Renal cortical epithelial cell (primary cell): ENCODE measurements at places on chromosomes 3 and 15. TPM values are rescaled to one million over a fixed set of nuclear protein-coding genes. Genes with fewer than 3 reads are reported as not detected.
A peak's percentile ranks its signal among the peaks of the same experiment; 100 is the strongest.

Gene PRSS50
- total RNA-seq = 0.17 TPM in 1 of 2 replicates, not detected in the other

Gene ISG20
- total RNA-seq = 2.1 and 9.4 TPM in 2 replicates

DNA sequence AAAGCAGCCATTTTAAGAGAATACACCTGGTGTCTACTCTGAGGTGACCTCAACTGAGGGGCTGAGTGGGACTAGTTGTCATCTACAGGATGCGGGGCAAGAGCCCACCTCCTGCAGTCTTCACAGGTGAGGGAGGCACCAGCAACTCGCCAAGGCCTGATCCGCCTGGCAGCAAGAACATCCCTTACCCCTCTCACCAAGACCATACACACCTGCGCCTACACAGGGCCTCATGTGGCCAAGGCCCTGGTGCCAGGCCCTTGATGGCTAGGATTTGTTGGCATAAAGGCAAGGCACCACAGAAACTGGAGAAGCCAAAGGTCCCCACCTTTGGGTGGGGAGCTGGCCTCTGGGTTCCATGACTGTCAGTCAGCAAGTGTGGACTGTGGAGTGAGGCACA lies 18.4 kb downstream of the ELP6 start:
- no peak for DNase-seq

- peak; percentile 9 for DNase-seq
Measured at GRCh38 chr3:66561367-66561766, 60.5 kb upstream of the LRIG1 start.

GRCh38 chr15:57607570-57608000 lies 15.9 kb downstream of the MYZAP start:
- peak; percentile 94 for DNase-seq

- DNase-seq = no peak
Measured at GRCh38 chr3:9595877-9596276, 42.3 kb upstream of the LHFPL4 start.

DNA sequence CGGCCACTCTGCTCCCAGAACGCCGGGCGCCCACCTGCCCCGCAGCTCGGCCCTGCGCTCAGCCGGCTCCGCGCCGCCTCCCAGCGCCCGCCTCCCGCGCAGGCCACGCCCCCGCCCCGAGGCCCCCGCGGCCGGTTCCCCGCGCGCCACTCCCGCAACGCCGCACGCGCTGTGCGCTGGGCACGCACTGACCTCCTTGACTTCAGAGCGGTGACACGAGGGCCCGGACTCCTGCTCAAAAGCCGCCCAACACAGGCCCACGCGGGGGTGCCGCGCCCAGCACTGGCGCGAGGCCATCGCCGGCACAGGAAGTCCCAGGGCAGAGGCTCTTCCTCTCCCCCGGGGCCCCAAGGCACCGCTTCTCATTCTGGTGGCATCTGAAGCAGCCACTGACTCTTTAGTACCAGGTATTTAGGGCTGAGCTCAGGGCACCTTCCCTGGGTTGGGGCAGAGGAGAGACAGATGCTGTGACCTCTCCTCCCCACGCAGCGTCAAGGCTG lies 12.4 kb downstream of the TNK2 start:
- no peak for DNase-seq

Gene RARRES1
- total RNA-seq = 7.8 and 27.5 TPM in 2 replicates

DNA sequence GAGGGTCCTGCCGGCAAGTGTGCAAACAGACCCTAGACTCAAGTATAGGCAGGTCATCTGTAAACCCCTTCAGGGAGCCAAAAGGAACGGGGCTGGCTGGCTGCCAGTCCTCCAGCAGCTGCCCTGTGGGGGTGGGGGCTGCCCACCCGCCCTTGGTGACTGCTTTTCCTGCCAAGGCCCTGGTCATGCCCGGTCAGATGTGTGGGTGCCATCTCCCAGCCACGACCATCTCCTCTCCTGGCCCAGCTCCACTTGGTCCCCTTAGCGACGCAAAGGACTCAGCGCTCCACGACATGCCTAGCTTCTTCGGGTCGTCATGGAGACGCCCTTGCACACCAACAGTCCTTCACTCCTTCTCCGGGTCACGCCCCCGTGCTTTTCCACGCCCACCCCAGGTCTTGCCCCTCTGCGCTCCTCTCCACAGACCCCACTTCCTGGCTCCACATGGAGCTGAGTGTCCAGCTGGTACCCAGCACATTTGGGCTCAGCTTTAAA lies 2.4 kb downstream of the MUC4 start:
- no peak for DNase-seq

- DNase-seq = no peak
Measured at GRCh38 chr3:71903936-71904335, 119.0 kb upstream of the PROK2 start.

GRCh38 chr3:178350763-178351162 lies 185.5 kb upstream of the KCNMB2 start:
- DNase-seq = peak; percentile 13

- DNase-seq = peak; percentile 34
Measured at GRCh38 chr15:43903864-43904290, 77.1 kb downstream of the WDR76 start.

Gene ITGB5
- total RNA-seq = 142 and 304 TPM in 2 replicates

Gene ACKR4
- total RNA-seq = 0.85 and 0.87 TPM in 2 replicates

DNA sequence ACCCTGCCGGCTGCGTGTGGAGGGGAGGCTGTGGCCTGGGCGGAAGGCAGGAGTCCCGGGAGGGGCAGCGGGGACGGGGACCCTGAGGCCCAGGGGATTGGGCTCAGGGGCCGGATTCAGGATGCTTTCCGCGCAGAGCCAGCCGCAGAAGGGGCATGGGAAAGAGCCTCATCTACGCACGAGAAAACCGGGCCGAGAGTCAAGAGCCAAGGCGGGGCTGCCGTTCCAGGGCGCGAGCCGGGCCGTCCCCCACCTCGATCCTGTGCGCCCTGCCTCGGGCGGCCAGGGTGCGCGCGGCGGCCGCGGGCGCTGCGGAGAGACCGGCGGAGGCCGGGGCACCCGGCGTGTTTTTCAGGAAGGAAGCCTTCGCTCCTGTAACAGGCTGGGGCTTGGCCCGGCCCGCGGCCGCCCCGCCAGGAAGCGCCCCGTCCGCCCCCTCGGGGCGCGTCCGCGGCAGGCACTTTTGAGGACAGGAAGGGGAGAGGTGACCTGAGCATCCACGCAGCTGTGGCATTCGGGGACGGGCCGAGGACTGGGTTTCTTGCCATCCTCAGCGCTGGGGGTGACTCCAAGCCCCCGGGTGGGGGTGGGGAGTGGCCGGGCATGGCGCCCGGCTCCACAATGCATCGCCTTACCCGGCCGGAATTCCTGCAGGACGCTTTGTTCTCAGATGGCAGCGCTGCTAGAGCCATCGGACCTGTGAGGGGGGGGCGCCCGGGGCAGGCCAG lies 62.3 kb upstream of the GATA2 start:
- DNase-seq = no peak

- peak; percentile 46 for DNase-seq
Measured at GRCh38 chr3:188854772-188855149, 317.0 kb upstream of the TPRG1 start.

- DNase-seq = peak; percentile 100
Measured at GRCh38 chr3:52670621-52671521, 14.8 kb downstream of the PBRM1 start.

DNA sequence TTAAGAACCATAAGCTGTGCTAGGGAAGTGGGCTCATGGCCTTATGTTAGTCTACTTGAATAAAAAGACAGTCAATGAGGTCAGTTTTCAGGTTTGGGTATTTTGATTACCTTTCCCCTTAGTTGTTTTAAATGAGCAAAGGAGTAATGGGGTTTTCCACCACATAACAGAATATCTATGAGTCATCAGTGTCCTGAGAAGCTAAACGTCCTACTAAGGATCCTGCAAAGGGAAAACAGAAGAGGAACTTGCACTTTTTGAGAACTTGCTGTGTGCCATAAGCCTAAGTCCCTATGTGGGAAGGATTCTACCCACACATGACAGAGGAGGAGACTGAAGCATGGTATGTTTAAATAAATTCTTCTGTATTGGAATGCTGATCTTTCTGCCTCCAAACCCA lies 292.8 kb upstream of the TMC3 start:
- DNase-seq = no peak

- DNase-seq = no peak
Measured at GRCh38 chr3:192057261-192057660, 596.3 kb downstream of the PYDC2 start.

- DNase-seq = no peak
Measured at GRCh38 chr3:124463234-124463633, 267.0 kb upstream of the UMPS start.

Gene TGM4
- total RNA-seq = 0.30 and 0.35 TPM in 2 replicates

Gene LTF
- 1.7 and 299 TPM in 2 replicates for total RNA-seq

DNA sequence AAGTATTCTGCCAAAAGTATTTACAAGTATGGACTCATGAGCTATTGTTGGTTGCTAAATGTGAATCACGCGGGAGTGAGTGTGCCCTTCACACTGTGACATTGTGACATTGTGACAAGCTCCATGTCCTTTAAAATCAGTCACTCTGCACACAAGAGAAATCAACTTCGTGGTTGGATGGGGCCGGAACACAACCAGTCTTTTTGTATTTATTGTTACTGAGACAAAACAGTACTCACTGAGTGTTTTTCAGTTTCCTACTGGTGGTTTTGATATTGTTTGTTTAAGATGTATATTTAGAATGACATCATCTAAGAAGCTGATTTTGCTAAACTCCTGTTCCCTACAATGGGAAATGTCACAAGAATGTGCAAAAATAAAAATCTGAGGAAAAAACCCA lies 30.3 kb downstream of the SYNM start:
- no peak for DNase-seq

- peak; percentile 25 for DNase-seq
Measured at GRCh38 chr3:72818092-72818773, 30.0 kb downstream of the SHQ1 start.

Gene RTP3
- total RNA-seq = not detected in 2 replicates

DNA sequence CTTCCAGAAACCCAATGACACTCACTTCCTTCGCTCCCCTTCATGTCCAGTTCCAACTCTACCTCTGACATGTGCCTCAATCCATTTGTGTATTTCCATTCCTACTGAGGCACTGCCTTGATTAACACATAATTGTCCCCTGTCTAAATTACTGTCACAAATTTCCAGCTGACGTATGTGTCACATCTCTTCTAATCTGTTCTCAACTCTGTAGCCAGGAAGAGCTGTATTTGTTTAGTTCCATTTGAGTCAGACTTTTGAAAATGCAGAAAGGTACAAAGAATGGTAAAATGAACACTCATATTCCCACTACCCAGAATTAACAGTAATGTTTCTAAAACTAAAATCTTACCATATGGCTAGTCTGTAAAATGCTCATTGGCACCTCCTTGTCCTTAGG lies 299.0 kb upstream of the GADL1 start:
- no peak for DNase-seq

- no peak for DNase-seq
Measured at GRCh38 chr3:64067506-64068346, 44.4 kb upstream of the PSMD6 start.

Gene SLC24A5
- not detected in 2 replicates for total RNA-seq

DNA sequence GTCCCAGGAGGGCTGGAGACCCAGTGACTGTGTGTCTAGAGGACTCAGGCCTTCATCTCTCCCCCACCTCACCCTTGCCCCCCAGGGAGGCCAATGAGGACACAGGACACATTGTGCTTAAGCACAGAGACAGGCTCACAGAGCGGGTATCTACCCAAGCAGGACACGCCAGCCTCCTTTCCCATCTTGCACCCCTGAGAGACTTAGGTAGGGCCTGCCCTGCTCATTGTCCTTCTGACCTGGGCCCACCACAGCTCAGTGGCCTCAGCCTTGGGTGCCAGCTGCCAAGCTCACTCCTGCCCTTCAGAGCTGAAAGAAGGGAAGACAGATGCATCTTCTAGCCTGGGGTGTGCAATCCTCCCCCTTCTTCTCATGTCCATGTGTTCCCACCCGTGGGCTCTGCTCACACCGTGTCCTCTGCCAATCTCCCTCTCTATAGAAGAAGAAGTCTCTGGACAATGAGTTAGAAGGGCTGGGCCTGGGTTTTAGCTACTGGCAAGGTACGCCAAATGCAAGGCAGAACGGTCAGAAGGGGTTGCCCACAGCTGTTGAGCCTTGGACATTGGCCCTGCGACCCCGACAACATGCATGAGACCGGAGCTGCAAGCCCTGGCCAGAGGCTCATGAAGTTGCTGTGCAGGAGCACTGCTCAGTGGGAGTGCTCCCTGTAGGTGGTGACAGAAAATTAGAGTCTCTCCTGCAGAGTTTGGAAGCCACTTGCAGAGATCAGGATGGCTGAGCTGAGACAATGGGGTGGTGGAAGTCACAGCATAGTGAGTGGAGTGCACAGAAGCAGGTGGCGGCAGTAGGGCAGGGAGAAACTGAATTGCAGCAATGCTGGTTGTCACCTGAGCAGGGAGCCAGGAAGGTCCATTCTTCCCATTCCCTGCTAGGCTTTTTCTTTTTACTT lies 32.8 kb downstream of the ACSBG1 start:
- DNase-seq = no peak

Gene CHRNA5
- 4.1 and 6.6 TPM in 2 replicates for total RNA-seq

- peak; percentile 70 for DNase-seq
Measured at GRCh38 chr15:58438956-58439355, 7.2 kb downstream of the LIPC start.

- no peak for DNase-seq
Measured at GRCh38 chr15:100806157-100806556, 73.5 kb upstream of the ALDH1A3 start.

- no peak for DNase-seq
Measured at GRCh38 chr3:118802325-118803095, 232.1 kb downstream of the IGSF11 start.

DNA sequence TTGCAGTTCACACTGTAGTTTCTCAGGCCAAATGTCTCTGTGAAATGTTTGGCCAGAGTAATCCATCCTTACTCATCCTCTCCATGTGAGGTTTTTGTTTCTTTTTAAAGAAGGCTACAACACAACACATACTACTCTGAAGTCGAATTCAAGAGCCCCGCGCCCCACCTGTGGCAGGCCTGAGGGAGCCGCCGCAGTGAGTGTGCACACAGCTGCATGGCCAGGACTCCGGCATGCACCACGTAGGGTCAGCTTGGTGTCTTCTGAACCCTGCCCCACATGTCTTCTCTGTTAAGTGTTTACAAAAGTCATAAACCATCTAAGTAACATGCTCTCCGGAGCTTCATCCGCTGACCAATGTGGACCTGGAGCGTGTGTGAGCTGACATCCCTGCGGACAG lies 58.7 kb downstream of the PGPEP1L start:
- no peak for DNase-seq

- no peak for DNase-seq
Measured at GRCh38 chr3:152589644-152590043, 245.3 kb upstream of the P2RY1 start.

DNA sequence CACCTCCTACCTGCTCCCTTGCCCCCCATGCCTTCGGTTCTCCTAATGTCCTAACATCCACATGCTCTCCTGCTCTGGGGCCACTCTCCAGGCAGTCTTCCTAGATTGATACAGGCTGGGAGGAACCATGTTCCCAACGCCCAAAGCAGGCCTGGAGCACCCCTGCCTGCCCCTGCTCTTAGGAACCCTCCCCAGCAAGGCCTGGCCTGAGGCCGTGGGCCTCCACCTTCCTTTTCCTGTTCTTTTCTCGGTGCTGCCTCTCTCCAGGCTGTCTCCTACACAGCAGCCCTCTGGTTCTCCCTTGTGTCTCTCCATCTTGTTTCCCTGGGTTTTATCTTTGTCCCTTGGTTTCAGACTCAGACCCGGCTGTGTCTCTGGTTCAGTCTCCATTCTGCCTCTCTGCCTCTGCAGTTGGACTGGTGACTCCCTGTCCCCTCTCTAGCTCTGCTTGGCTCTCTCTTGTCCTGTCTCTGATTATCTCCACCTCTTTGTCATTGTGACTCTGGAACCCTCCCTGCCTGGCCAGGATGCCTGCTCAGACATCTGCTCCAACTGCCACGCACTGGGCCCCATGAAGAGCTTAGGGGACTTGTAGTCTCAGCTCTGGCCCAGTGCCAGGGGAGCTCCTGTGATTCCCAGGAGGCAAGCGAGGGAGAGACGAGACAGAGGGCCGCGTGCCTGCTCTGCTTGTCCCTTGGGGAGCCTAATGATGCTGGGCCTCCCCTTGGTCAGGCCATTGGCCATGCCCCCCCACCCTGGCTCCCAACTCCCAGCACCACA lies 26.0 kb upstream of the RPL29 start:
- DNase-seq = no peak
